ENCODE measurements at places on chromosomes 7 and 10.

GRCh38 chr7:155172141-155172540 is 102.0 kb downstream of the HTR5A start:
- no peak for ATAC-seq

GRCh38 chr7:119959811-119960210 is 313.2 kb upstream of the KCND2 start:
- no peak for ATAC-seq

DNA sequence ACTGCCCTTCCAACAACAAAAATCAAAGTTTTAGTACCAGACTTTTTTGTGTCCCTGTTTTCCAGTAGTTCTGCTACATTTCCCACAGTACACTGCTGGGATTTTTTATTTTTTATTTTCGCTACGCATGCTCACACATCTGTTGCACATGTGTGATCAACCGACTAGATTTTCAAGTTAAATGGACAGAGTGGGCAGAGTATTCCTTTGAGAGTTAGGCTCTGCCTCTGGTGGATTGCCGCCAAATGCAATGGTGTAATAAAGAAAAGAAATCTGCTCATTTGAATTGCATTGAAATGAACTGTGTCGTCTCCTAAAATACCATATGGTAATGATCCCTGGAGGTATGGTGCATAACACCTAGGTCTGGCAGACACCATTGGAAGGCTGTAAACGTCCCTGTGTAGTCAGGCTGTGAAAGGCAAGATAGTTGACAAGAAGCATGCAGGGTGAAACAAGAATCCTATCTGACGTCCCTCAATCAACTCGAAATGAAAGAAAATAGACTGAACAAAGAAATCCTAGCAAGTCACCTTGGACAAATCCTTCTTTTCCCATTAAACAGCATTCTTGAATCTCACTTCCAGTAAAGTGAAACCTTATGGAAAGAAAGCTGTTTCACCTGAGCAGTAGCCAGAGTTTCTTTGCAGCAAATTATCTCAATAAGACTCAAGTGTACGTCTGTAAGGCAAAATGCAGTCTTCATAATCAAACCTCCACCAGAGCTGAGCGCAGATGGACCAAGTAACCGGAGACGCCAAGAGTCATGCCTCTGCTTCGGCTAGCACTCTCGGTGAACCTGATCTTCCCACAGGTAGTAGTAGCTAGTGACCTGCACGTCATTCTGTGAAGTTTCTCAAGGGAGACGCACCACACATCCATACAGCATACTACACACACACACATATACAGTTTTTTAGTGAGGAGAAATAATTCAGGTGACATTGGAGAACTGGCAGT is 357.3 kb downstream of the CRPPA start:
- no peak for ATAC-seq

- peak; percentile 55 for ATAC-seq
Measured at GRCh38 chr7:73565675-73566340, 8.3 kb upstream of the BCL7B start.

GRCh38 chr10:8544057-8544380 is 489.5 kb downstream of the GATA3 start:
- no peak for ATAC-seq

- no peak for ATAC-seq
Measured at GRCh38 chr7:32091608-32092210, 21.5 kb upstream of the PDE1C start.

- ATAC-seq: peak; percentile 59
Measured at GRCh38 chr10:30587522-30588031, 42.0 kb downstream of the LYZL2 start.

GRCh38 chr10:34505338-34505737 is 309.8 kb downstream of the PARD3 start:
- ATAC-seq: no peak

DNA sequence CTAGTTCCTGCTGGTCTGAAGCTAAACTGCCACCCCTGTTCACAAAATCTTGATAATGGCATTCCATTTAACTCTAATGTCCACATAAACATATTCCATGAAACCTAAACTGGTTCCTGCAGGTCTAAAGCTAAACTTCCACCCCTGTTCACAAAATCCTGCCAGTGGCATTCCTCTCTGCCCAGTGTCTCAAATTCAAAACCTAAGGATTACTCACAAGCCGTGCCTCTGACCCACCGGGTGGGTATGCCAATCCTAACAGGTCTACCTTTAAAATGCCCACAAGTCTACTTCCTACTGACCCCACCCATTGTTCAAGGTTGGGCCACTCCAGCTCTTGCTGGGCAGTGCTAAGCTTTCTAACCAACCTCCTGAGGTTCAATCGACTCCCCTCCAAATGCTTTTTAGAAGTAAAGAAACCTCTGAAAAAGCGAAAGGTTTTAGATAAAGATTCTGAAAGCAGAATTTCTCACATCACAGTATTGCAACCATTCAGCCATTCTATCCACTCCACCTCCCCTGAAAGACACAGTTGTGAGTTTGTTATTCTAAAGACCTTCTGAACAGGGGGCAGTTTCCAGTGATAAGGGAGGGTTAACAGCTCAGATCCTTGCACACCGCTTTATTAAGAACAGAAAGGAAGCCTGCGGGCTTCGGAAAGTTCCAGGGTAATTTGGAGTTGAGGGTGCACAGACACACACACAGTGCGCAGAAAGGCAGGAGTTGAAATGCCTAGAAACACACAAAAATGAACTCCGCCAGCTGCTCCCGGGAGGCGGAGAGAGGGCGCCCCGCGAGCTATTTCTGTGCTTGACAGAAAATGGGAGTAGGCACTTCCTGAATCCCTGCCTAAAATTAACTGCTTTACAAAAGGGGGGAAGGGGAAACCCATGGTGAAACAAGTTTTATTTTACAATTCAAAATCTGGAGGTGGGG is 87.7 kb downstream of the TNS3 start:
- no peak for ATAC-seq

GRCh38 chr10:76736392-76736791 is 901.2 kb downstream of the KCNMA1 start:
- no peak for ATAC-seq

GRCh38 chr7:105224884-105225651 is 163.7 kb downstream of the SRPK2 start:
- peak; percentile 58 for ATAC-seq

GRCh38 chr10:14625765-14626525 is 148.8 kb downstream of the FAM107B start:
- ATAC-seq: no peak

- ATAC-seq: no peak
Measured at GRCh38 chr10:75283671-75284470, 48.1 kb upstream of the COMTD1 start.

DNA sequence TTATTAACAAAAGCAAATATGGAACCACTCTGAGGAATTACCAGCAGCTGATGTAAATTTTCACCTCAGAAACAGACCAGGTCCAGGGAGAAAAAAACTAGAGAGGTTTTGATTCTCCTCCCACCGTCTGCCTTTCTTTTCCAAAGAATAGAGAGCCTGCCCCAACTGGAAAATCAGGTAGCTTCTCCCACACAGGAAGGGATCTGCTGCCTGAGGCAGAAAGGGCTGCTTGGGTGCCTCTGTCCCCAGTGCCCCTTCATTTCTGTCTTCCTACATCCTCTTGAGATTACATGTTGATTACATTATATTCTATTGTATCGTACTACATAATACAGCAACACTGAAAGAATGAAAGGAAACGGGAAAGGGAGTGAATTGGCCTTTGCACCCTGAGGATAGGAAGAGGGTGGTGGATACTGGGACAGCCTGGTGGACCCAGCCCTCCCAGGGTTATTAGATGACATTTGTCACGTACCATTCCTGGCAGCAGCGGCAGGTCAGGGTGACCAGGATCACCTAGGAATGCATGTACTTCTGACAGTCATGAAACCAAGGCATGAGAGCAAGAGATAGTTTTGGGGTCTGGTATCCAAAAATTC is 8.9 kb downstream of the ST8SIA6 start:
- ATAC-seq: no peak

DNA sequence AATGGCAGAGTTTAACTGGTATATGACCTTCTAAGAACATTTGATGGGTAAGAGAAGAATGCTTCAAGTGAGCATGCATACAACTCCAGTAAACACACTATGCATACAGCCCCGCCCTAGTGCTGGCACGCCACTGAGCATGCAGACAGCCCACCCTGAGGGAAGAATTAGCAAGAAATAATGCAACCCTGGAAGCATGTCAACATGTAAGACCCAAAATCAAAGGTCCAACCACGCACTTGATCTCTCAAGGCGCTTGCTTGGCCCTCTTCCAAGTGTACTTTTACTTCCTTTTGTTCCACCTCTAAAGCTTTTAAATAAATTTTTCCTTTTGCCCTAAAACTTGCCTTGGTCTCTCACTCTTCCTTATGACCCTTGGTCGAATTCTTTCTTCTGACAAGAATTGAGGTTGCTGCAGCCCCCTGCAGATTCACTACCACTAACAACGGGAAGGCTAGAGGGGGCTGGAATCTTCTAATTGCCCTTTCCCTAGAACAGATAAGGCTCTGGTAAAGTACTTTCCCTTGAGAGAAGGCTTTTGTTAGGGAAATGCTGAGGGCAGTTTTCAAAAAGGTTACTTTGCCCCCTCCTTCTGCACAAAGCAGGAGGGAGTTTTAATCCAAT is 3.4 kb downstream of the FAM24B start:
- ATAC-seq: no peak

- no peak for ATAC-seq
Measured at GRCh38 chr10:95795602-95796001, 39.6 kb downstream of the ENTPD1 start.

- ATAC-seq: no peak
Measured at GRCh38 chr10:113780681-113781250, 29.3 kb downstream of the PLEKHS1 start.

DNA sequence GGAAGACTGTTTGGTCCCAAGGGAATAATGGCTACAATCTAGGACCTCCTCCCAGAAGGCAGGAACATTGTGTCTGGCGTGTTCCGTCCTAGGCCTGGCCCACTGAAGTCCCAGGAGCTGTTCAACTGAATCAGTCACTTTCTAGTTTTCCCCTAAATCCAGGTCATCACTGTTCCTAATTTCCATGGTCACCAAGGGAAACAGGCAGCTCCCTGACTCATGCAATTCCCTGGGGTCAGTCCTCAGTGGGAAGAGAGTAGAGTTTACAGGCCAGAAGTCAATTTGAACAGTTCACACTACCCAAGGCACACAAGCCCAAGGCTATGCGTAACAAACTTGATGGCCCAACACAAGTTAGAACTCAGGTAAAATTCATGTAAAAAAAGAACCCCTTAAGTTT is 44.0 kb downstream of the CREB3L2 start:
- no peak for ATAC-seq

DNA sequence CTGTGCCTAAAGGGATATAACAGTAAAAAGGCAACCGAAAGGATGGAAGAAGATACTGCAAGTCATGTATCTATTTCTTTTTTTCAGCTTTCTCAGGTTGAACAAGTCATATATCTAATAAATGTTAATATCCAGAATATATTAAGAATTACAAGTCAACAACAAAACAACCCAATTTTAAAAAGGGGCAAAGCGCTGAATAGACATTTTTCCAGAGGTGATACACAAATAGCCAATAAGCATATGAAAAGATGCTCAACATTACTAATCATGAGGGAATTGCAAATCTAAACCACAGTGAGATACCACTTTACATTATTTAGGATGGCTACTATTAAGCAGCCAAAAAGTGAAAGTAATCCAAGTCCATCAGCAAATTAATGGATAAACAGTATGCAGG is 23.0 kb downstream of the DBF4 start:
- no peak for ATAC-seq

- no peak for ATAC-seq
Measured at GRCh38 chr7:45662540-45663166, 88.5 kb downstream of the ADCY1 start.

DNA sequence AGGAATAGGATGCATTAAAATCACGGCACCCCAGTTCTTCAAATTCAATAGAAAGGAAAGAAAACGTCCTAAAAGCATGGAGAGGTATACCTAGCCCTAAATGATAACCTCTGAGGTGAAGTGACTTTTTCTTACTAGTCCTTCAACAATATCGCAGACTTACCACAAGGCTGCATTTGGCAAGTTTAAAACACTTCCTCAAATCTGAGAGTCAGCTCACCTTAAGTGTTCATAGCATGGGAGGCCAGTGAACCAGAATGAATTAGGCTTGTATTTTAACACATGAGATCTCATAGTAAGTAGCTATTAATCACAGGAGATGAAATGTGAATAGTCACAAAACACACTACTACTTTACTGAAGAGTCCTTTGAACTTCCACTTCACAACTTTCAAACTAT is 124.2 kb downstream of the RNF32 start:
- no peak for ATAC-seq

DNA sequence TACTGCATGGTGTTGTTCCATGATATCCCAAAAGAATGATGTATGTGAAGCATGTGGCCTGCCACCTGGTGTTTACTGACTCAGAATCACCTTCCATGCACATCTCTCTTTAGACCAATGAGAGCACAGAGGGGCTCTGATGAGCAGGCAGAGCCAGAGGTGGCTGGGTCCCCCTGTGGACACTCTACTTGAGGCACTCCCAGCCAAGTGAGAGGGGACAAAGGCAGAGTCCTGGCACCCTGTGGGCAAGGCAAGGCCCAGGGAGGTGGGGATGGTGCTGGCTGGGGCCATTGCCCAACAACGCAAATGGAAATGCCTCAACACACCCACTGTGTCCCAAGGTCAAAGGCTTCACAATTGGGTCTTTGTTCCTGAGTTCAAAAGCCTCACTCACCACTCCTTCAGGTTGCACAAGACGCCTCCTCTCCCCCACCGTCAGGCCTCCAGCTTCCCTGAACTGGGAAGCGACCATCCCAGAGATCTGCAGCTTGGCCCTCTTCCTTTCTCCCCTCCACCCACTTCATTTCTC is 164.6 kb downstream of the NEURL1 start:
- no peak for ATAC-seq

DNA sequence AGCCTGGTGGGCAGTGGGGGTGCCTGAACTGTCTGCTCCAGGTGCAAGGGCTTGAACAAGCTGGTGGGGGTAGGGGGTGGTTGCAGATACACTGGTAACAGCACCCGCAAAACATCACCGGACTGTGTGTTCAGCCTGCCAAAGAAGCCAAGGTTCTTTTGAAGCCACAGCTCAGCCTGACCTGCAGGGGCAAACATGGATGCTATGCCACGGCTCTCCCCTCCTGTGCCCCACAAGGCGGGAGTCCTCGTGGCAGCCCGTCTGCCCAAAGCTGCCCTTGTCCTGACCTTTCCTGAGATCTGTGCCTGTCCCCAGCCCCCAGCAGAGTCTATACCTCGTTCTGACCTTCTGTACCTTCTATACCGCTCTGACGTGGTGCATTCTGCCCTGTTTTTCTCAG is 285.7 kb downstream of the GLRX3 start:
- ATAC-seq: no peak

- no peak for ATAC-seq
Measured at GRCh38 chr7:55024776-55025175, 6.0 kb downstream of the EGFR start.

- no peak for ATAC-seq
Measured at GRCh38 chr7:17802056-17802455, 138.2 kb downstream of the SNX13 start.

DNA sequence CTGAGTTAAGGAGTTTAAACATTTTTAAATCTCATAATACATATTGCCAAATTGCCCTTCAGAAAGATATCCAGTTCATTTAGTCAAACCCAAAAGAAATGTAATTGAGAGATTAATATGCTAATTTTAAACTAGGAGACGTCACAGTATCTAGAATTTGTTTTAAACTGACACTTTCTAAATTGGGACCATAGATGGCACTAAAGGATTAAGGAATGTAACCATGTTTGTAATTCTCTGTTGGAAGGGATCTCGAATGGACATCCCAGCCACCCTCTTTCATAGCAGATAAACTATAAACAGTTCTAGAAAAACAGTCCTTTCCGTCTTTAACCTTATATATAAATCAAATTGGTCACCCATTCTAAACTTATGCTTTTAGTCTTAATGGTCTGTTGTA is 30.0 kb upstream of the SAMD9L start:
- no peak for ATAC-seq

- ATAC-seq: no peak
Measured at GRCh38 chr7:141673346-141673745, 28.6 kb downstream of the DENND11 start.

All from activated CD4-positive, CD25-positive, alpha-beta regulatory T cell treated with anti-CD3 and anti-CD28 coated beads, Interleukin-2, amount 50 U/mL, for 24 hours (primary cell).